ENCODE measurements at places on chromosomes 12 and 14. TPM values are rescaled to one million over a fixed set of nuclear protein-coding genes. Genes with fewer than 3 reads are reported as not detected.

The CD163 gene
- total RNA-seq: 0.64 TPM

The MFAP5 gene
- total RNA-seq: not detected

The USP44 gene
- total RNA-seq: 0.10 TPM

The LIN7A gene
- total RNA-seq: not detected

The ING4 gene
- total RNA-seq: 11.4 TPM

The VAMP1 gene
- 11.2 TPM for total RNA-seq

The LGR5 gene
- 1.9 TPM for total RNA-seq

The SYT1 gene
- 3.0 TPM for total RNA-seq

The ANKRD13A gene
- 34.4 TPM for total RNA-seq

The CCDC198 gene
- not detected for total RNA-seq

The OR6C70 gene
- total RNA-seq: not detected

The PLEKHD1 gene
- total RNA-seq: 0.08 TPM

The DBX2 gene
- not detected for total RNA-seq

The RTL1 gene
- not detected for total RNA-seq

Measured in Panc1 (cell line).